Activated naive CD4-positive, alpha-beta T cell treated with anti-CD3 and anti-CD28 coated beads, Interleukin-2, amount 50 U/mL, for 72 hours (primary cell): ENCODE measurements at places on chromosomes 6 and 20. TPM values are rescaled to one million over a fixed set of nuclear protein-coding genes. Genes with fewer than 3 reads are reported as not detected.

CLPSL2 gene
- 0.74 TPM for total RNA-seq

GRCh38 chr6:89977808-89978748 is 83.8 kb downstream of the GJA10 start:
- no peak for DNase-seq

DNA sequence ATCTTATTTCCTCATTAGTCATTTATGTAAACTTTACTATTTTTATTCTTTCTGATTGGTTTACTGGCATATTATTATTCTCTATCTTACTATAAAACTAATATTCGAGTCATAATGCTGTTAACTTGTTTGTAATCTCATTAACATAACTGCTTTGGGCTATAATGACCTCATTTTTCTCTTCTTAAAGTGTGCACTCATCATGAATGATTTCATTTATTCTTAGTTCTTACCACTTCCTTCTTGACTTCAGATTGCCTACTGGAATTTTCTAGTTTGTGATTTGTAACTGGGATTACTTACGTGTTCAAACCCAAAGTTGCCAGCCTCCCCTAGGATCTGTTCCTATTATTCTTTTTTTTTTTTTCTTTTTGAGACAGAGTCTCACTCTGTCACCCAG is 91.8 kb upstream of the TNFAIP3 start:
- DNase-seq: no peak

IL22RA2 gene
- not detected for total RNA-seq

DNA sequence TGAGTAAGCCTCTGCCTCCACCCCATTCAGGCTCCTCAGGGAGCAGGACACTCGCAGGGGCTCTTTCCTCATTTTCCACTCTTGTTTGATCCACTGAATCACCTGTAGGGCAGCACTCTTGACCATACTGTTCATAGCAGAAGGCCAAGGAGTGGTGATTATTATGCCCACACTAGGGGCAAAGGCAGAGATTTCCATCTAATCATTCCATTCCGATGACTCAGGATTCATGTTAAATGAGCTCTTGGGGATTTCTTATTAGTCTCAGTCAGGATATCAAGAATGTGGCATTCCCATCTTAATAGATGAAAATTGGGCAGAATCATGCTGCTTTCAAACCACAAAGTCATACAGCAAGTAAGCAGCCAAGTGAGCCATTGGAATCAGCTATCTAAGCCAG is 101.9 kb upstream of the MOCS1 start:
- no peak for DNase-seq

LRFN2 gene
- total RNA-seq: not detected

MYT1 gene
- total RNA-seq: 0.16 TPM

- DNase-seq: no peak
Measured at GRCh38 chr20:31415653-31416052, 9.6 kb upstream of the DEFB121 start.

- no peak for DNase-seq
Measured at GRCh38 chr6:149499066-149499465, 14.3 kb upstream of the ZC3H12D start.

ZNF311 gene
- total RNA-seq: 0.53 TPM

LAMA2 gene
- 2.0 TPM for total RNA-seq

DNA sequence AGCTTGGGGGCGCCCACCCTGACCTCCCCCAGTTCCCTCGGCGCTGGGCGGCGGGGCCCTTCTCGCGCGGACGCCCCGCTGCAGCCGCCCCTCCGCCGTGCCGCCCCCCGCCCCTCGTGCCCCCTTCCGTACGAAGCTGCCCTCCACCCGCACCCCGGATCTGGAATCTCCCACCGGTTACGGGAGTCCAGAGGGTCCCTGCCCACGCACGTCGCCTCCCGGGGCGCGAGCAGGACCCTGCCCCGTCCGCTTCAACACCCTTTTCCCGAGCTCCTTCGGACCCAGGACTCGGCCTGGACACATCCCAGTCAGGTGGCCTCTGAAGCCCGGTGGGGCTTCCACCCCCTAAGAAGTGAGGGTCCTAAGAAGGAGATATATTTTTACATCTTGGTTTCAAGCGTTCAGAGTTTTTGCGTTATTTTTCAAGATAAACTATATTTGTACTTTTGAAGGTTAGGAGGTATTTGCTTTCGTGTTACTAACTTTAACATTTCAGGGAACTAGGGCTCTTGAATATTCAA is 506 bp downstream of the ARFGAP1 start:
- DNase-seq: no peak

GRCh38 chr6:24100024-24100769 is 25.8 kb upstream of the NRSN1 start:
- DNase-seq: no peak

GRCh38 chr6:41347378-41348050 is 12.1 kb downstream of the NCR2 start:
- DNase-seq: no peak

GABRR1 gene
- not detected for total RNA-seq
